ENCODE measurements at places on chromosomes 4 and X.

- DNase-seq = peak; percentile 60
Measured at GRCh38 chr4:139973616-139974015, 180.4 kb downstream of the MAML3 start.

DNA sequence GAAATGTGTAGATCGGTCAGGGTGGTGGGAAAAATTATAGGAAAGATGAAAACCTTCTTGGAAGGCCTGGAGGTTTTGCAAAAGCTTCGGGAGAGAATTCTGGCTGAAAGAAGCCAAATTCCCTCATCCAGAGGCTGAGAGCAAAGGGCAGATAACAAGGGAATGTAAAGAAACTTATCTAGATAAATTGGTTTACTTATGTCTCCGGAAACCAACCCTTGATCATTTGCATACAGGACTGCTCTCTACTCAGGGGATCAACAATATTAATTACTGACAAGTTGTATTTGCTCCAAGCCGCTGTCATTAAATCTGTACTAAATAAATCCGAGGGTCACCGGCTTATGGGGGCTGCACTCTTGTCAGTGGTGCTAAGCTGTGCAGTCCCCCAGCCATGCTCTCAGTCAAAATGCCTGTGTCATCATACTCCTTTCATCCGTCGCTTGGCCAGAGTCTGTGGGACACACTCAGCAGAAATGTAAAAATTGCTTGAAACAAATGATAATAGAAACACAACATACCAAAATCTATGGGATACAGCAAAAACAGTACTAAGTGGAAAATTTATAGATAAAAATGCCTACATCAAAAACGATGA is 715.7 kb downstream of the KCTD8 start:
- no peak for DNase-seq

GRCh38 chr4:171812665-171813525 is at the start of gene GALNTL6:
Gene GALNTL6 (plus strand): TSS chr4:171813404.
- peak; percentile 33 for DNase-seq

- no peak for DNase-seq
Measured at GRCh38 chr4:55458164-55458563, 62.4 kb downstream of the TMEM165 start.

DNA sequence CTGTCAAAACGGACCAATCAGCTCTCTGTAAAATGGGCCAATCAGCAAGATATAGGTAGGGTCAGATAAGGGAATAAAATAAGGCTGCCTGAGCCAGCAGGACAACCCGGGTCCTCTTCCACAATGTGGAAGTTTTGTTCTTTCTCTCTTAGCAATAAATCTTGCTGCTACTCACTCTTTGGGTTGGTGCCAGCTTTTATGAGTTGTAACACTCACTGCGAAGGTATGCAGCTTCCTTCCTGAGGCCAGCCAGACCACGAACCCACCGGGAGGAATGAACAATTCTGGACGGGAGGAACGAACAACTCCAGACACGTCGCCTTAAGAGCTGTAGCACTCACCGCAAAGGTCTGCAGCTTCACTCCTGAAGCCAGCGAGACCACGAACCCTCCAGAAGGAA is 287.8 kb downstream of the RAPGEF2 start:
- peak; percentile 5 for DNase-seq

DNA sequence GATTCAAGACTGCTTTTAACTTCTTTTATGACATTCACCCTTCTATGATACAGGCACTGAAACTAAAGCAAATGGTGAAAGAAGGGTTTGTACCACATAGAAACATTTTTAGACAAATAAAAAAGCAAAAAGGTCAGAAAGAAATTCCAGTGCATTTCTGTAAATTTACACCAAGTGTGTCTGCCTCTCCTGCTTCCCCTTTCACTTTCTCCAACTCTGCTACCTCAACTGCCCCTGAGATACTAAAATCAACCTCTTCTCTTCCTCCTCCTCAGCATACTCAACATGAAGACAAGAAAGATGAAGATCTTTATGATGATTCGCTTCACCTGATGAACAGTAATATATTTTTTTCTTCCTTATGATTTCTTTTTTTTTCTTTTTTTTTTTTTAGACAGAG is 187.9 kb downstream of the LRBA start:
- DNase-seq = no peak

DNA sequence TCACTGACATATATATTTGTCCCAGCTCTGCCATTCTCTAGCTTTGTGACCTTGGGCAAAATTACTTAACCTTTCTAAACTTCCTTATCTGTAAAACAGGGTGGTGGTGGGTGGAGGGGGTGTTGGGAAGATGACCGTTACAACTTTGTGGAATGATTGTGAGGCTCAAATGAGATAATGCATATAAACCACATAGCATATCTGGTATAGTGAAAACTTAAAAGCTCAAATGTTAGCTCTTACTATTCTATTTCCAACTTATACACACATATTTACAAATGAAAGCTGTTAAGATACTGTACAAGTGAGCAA is 52.9 kb upstream of the HPRT1 start:
- no peak for DNase-seq

- DNase-seq = no peak
Measured at GRCh38 chr4:101500742-101501141, 153.4 kb upstream of the PPP3CA start.

DNA sequence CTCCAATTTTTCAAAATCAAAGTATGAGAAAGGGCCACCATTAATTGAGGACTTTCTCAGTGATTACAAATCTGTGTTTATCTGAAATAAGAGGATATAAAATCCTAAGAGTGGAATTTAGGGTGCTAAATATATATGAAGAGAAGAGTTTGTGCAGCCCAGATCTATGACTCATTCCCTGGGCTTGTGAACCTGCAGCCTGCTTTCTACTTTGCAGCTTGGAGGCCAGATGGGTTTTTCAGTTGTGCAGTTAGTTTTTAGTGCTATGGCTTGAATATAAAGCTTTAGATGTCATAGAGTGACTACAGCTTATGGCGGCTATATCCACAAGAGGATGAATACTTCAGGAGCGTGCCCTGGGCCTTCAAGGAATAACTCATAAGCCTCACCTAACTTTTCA is 1391.1 kb downstream of the FSTL5 start:
- no peak for DNase-seq
